Left renal cortex interstitium (tissue), 4 donors: ENCODE measurements at places on chromosomes 7 and 10.

DNA sequence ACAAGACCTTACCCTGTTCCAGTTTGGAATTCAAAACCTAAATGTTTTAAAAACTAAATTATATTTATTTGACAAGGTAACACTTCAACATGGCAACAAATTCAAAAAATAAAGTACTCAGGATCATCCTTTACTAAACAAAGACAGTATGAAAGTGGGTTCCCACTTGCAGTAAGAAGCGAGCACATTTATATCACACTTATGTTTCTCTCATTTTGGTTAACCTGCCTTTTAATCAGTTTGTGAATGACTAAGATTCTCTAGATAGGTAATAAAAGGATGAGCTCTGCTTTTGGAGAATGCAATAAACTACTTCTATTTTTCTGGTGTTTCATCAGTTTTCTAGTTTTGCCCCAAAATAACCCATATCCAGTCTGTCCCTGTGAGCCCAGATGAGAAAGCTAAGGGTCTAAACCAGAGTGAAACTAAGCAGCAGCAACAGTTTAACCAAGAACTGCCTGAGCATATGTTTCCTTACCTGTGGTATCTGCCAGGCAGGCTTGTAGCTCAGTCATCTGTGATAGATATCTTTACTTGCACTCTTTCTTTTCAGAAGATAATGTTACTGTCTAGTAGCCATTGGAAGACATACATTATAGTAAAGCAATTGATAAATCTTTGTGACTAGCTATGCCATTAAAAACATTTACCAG, 64.1 kb downstream of the ABLIM1 start:
- DNase-seq = no peak

DNA sequence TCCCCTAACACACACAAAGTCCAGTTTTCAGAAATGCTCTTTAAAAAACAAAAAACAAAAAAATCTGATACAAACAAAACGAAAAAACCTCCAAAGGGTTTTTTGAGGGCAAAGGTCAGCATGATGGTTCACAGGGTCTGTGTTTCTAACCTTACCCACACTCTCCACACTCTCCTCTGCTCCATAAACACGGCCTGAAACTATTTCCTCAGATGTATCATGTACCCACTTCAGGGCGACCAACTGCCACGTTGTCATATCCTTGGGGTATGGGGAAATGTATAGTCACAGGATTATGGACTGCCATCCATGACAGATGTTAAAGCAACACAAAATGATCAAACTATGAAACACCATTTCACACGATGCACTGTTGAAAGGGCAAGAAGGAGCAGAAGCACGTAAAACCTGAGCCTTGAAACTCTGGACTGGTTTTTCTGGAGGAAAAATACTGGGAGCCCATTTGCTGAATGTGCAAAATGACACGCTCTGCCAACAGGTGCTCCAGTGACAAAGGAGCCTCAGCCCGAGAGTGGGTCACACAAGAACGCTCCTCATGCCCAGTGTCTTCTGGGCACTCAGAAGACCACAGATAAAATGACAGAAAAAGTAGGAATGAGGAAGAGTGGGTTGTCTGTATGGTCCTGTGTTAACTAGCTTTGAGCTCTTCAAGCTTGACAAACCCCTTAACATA, 15.8 kb downstream of the NAPEPLD start:
- no peak for DNase-seq

DNA sequence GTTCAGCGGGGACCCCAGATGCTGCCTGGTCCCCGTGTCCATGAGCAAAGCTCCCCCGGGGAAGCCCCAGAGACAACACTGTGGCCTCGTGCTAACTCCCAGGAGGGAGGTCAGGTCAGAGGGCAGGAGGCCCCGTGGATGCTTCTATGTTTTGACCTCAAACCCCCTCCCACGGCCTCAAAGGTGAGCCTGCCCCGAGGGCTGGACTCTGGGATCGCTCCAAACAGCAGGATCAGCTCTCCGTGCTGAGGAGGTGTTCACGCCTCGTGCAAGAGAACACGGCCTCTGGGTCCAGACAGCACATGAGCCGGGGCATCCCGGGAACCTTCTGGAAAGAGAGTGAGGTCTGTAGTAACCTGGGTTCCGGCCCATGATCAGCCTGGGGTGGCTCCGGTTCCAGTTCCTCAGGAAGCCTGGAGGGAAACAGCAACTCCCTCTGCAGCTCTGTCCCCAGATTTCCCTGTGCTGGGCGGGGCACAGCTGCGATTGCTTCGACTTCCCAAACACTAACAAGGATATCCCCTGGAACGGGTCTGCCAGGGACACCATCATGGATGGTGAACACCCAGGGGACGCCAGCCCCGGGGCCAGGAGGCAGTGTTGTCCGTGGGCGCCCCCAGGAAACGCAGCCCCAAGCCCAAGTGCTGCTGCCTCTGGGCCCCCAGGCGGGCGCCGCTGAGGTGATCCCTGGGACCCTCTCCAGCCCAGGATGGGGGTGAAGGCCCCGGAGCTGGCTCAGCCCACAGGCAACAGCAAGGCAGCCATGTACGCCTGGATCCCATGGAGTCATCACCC, 18.0 kb upstream of the INPP5A start:
- DNase-seq = no peak

- no peak for DNase-seq
These were observed 12.3 kb upstream of the IMPDH1 start for GRCh38 chr7:128422037-128422436.

DNA sequence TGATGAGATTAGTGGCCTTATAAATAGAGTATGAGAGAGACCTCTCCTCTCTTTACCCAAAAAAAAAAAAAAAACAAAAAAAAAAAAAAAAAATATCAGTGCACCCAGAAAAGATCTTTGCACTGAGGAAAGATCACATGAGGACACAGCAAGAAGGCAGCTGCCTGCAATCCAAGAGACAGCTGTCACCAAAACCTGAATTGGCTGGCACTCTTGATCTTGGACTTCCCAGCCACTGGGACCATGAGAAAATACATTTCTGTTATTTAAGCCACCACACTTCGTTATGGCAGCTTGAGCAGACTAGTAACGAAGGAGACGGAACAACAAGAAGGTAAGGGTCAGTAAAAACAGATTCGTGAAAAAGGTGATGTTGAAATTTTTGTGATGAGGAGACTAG, 47.0 kb downstream of the TMEM106B start:
- no peak for DNase-seq

DNA sequence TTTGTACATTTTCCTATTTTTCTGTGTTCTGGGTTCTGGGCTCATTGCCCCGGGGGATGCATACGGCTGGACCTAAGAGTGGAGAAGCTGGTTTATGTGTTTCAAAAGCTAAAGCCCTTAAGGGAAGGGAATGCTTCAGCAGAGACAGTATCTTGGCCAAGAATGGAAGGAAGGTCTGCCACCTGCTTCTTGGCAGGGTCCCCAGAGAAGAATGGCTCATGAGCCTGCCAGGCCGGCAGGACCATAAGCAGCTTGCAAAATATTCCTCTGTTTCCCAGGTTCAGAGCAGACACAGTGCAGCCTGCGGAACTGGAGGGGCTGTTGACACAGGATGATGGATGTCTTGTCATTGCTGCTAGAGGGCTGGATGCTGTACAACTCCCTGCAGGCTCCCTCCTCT, 7.8 kb upstream of the ABHD11 start:
- no peak for DNase-seq

DNA sequence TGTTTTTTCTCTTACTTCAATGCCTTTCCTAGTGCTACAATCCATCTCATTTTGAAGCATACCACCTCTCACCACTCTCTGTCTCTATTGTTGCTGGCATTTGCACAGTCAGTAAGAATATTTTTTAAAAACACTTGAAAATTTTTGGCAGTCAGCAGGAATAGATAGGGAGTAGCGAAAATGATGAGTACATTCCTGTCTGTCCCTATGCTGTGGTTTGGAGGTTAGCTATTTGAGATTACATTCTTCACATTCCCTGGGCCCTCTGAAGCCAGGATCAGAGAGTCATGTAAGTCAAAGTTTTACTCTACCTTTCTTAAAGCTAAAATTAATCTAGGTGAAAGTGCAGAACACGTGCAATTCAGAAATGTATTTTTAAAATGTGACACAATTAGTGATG, 53.0 kb upstream of the MAGI2 start:
- no peak for DNase-seq

- no peak for DNase-seq
These were observed 290.9 kb upstream of the NFE2L3 start for GRCh38 chr7:25861164-25861496.

DNA sequence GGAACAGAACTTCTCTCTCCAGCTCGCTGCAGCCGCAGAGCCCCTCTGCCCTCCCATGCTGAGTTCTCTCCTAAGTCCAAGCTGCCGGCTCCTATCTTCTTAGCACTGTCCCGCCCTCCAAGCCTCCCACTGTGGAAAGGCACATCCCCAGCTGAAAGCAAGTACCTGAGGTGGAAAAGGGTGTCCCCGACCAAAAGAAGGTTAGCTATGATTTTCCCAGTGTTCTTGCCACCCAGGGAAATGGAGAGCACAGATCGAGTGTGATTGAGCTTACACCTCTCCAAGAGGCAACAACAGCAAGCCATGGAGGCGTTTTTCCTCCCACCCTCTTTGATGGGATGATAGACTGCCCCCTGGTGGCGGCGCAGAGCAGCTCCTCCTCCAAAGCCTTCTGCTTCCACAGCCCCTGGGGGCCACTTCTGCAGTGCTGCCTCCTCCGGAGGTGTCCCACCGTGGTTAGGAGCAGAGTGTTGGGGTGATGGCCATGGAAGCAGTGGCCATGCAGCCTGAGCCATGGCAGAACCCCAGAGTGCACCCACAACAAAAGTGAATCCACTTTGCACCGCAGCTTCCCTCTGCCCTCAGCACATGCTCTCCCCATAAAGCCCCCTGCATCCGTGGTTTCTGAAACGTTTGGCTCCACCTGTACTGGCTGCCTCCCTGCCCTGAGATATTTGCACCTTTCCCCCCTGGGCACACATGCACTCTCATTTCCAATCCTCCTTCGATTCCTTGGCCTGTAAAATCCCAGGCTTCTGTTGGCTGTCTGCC, 143.1 kb upstream of the STK17A start:
- DNase-seq = no peak

- DNase-seq = no peak
These were observed 496.8 kb downstream of the TFEC start for GRCh38 chr7:115533785-115534184.

DNA sequence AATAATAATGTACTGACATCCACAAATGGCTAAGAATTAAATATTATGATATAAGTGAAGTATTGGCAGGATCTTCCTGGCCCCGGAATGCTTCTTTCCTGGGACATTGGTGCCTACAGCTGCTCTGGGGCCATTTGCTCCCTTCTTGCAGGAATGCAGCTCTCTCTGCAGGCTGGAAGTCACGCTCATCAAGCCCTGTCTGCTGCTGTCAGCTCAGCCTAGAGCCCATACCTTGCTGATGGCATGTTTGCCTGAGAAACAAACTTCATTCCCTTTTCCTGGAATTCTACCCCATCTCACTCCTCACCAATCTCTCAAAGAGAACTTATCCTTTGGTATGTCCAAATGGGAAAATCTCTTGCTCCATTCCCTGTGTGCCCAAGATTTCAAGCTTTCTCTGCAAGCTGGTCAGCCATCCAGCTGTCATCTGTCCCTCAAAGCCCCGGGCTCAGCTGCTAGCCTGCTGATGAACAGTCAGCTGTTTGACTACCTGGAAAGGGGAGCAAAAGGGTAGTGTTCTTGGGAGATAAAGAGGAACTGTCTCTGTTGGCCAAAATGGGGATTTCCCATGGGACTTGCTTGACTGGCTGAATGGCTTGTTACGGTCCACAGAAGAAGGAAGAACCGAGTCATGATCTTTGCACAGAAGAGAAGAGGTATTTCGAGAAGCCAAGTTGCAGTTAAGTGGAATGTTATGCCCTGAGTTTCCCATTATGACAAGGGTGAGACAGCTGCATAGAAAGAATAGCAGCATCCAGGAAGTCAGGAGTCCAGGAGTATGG, 12.0 kb upstream of the RASSF4 start:
- DNase-seq = no peak

DNA sequence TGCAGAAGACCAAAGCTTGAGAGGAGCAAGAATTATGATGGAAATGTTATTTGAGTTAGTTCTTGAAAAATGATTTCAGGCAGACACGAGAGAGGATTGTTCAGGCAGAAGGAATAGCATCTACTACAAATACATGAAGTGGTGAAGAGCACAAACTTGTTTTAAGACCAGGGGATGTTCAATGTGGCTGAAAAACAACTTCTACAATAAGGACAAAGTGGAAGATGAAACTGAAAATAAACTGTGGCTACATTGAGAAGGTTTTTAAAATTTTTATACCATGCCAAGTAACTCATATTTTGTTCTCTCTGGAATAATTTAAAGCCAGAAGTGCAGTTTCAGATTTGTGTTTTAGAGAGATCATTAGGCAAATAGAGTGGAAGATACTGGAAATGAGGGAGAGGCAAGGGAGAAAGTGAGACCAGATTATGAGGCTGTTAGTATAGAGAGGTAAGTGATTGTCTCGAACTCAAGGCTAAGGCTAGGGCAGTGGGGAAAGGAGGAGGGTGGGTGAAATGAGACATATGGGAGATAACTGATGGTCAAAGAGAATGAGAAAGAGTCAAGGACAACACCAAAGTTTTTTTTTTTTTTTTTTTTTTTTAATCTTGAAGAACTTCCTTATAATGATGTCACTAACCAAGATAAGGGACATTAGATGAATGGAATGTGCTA, 115.4 kb downstream of the MDFIC start:
- DNase-seq = no peak

DNA sequence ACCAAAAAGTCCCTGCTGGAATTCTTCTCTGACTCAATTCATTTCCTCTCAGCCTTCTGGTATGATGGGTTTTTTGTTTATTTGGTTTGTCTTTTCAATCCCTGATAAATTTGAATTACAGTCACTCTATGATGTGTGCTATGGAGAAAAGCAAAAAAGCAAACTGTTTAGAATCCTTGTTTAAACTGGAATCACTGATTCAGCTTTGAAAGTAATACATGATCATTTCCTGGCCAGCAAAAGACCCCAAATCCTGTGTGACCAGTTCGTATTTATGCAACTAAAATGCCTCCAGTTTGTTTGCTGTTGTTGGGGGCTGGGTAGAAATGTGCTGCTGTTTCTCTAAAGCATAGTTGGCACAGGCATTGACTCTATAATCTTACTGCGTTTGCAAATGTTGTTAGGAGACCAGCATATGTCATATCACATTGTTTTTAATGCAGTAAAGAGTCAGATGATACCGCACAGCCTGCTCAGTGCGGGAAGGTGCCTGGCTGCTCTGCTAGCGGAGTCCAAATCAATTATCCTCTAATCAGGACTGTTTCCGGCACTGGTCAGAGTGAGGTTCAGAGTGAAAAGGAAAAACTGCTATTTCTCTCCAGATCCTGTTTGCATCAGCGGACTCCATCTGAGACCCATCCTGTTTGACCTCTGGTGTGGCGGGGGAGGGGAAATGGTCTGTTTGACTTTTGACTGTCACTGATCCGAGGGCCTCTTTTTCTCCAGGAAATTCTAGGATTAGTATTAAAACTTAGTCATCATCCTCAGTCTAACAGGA, 40.6 kb upstream of the ADD3 start:
- DNase-seq = no peak

DNA sequence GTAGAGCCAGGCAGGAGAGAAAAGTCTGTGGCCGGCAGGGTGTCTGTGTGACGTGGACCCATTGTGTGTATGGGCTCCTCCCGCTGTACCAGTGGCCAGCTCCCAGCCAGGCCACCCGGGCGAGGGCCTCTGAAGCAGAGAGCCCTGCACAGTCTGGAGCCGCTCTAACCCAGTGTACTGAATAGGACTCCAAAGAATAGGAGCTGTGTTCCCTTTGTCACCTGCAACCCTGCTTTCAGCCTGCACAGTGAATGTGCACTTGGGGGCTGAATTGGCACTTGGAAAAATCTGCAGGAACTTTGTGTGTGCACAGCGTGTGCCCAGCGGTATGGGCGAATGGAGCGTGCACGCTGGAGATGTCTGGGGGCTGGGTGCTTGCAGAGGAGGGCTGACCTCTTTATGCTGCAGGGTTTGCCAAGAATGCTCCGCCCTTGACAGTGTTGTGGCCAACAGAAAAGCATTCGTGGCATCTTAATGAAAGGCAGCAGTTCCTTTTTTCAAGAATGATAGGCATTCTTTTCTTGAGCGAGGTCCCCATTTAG, 216.2 kb downstream of the AUTS2 start:
- DNase-seq = no peak
